Peyer's patch (tissue), 4 donors: ENCODE measurements at places on chromosomes 12 and 14. TPM values are rescaled to one million over a fixed set of nuclear protein-coding genes. Genes with fewer than 3 reads are reported as not detected.

Gene PPFIA2
- 6.6 TPM for total RNA-seq

Gene SLC17A8
- total RNA-seq: 83.1 TPM

Gene PRB3
- total RNA-seq: not detected

Gene RASSF8
- 13.0 TPM for total RNA-seq
